Aorta (tissue), 5 donors: ENCODE measurements at places on chromosomes 1 and 21. TPM values are rescaled to one million over a fixed set of nuclear protein-coding genes. Genes with fewer than 3 reads are reported as not detected.

Gene PLA2G2A
- 2,513 TPM for total RNA-seq

Gene PCP4L1
- total RNA-seq: 0.69 TPM

Gene RPRD2
- 27.2 TPM for total RNA-seq

- H3K27me3 ChIP-seq: no peaks in the 10 kb centered on the region
- DNase-seq: no peak
- H3K36me3 ChIP-seq: peaks cover 9% of the 10 kb centered on the region
- H3K27ac ChIP-seq: no peak overlapping the region
Measured at GRCh38 chr1:64834734-64835133, 89.9 kb downstream of the RAVER2 start.

DNA sequence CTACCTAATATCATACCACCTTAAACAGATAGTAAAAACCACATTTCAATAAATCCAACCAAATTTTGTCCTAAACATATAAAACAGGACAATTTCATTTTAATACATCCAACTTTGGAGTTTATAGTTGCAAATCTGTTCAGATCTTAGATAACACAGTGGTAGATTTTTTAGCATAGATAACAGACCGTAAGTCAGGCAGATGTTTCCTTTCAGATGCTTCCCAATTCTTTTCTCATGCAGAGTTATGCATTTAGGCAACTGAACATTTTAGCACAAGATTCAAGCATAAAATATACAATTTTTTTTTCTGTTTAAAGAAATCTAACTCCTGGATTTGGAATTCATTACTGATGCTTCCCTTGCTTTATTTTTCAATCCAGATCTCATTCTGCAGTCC, 156.5 kb upstream of the ZNHIT6 start:
- no peaks in the 10 kb centered on the region for H3K27me3 ChIP-seq
- no peak overlapping the region for H3K27ac ChIP-seq
- no peaks in the 10 kb centered on the region for H3K4me1 ChIP-seq
- no peak for DNase-seq
- no peak overlapping the region for H3K4me3 ChIP-seq
- no peaks in the 10 kb centered on the region for H3K36me3 ChIP-seq

GRCh38 chr1:42931108-42931539, 27.5 kb downstream of the SLC2A1 start:
- peaks cover 7% of the 10 kb centered on the region for H3K36me3 ChIP-seq
- no peak for DNase-seq
- no peaks in the 10 kb centered on the region for H3K27me3 ChIP-seq
- no peak overlapping the region for H3K4me3 ChIP-seq
- no peaks in the 10 kb centered on the region for H3K4me1 ChIP-seq
- H3K27ac ChIP-seq: no peak overlapping the region
